NCI-H1417 treated with DMSO at 0.1 percent for 48 hours (cell line): ENCODE measurements at places on chromosomes 6 and 20.

- DNase-seq: no peak
These were observed 201.5 kb downstream of the FARS2 start for GRCh38 chr6:5462856-5463255.

GRCh38 chr6:53361549-53362031 is 12.8 kb upstream of the ELOVL5 start:
- no peak for DNase-seq

- no peak for DNase-seq
These were observed 75.0 kb upstream of the EZR start for GRCh38 chr6:158894193-158894592.

GRCh38 chr20:38386004-38386403 is 39.7 kb downstream of the LBP start:
- no peak for DNase-seq

DNA sequence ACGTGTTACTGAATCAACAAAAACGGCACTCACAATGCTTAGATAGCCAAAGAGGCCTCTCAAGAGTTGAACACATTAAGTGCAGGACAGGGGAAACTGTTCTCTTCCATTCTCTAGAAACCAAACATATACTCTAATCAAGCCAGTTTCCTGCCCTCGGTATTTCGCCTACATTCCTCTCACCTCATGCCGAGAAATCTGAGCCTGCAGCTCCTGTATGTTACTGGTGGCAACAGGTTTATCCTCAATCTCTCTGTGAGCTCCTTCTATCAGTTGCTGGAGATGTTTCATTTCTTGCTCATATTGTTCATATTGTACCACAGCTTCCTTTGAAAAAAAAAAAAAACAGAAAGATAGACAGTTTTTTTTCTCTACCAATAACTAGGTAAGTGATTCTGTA is 328.9 kb downstream of the SYNE1 start:
- no peak for DNase-seq

GRCh38 chr20:5080384-5080877 is 39.3 kb downstream of the PCNA start:
- DNase-seq: no peak

GRCh38 chr20:2794866-2795447 is 5.5 kb downstream of the CPXM1 start:
- DNase-seq: no peak

- DNase-seq: no peak
These were observed 28.8 kb upstream of the GMPR start for GRCh38 chr6:16209539-16209938.

DNA sequence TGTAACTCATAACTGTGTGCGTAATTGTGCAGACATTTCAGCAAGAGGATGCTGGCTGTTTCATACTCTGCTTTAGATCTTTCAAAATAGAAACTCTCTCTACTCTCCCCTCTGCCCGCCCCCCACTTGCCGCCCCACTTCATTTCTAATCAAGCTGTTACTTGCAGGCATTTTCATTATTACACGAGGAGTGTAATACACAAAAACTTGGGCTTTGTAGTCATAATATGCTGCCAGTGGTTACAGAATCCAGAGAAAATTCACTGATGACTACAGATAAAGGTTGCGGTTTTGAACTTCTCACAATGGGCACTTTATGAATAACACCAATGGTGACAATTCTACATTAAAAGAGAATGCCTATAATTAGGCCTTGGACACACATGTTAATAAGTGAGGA is 194.0 kb upstream of the POU3F2 start:
- no peak for DNase-seq

- DNase-seq: no peak
These were observed 3.4 kb downstream of the EYA4 start for GRCh38 chr6:133244519-133244918.

- no peak for DNase-seq
These were observed 133.2 kb downstream of the SLC16A10 start for GRCh38 chr6:111220383-111221031.

DNA sequence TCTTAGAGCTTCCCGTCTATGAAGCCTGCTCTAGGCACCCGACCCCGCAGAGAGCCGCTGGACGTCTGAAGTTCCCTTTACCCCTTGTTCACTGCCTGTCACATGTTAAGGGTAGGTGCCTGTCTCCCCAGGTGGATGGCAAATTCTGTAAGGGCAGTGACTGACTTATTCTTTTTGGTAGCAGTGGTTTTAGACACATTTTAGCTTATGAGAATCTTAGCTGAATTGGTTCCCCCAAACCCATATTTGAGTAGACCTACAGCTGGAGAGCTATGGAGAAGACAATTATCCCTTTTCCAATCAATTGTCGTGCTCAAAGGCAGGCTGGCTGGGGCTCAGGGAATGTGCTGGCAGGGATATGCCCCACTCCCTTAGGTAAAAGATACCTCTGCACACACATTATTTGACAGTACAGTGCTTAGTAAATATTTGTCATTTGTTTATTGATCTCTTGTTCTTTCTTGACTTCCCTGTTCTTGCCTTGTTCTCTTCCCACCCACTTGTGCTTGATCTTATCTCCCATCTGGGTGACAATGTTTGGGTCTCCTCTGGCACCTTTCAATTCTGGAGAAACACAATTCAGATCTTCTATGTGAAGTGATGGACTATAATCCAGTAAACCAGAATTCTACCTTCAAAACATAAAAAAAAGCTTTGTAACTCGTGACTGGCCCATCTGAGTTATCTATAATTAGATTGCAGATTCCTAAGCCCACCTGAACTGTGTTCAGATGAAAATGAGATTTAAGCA is 114.3 kb upstream of the SLC2A12 start:
- DNase-seq: no peak

GRCh38 chr6:116461331-116461931 is at the start of gene CALHM6:
TSS of gene CALHM6 (plus strand) at chr6:116461375. CDS start at chr6:116461930, 555 bp downstream.
- DNase-seq: no peak

DNA sequence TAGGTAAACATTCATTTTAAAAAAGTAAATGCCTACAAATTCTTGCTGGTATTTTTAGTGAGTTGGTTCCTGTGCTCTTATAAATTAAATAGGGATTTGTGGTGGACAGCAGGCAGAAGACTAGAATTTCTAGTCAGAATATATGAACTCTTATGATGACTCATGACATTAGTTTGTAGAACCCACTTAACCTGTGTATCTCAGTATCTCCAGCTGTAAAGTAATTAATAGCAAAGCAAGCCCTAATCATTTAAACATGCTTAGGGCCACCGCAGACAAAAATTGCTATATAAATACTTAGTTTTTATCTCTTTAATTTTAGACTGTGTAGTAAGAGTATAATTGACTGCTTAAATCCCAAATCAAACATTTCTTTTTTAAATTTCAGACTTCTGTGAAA is 2.4 kb downstream of the FAM135A start:
- DNase-seq: no peak

GRCh38 chr6:92688342-92688741 is 731.0 kb downstream of the EPHA7 start:
- DNase-seq: no peak

DNA sequence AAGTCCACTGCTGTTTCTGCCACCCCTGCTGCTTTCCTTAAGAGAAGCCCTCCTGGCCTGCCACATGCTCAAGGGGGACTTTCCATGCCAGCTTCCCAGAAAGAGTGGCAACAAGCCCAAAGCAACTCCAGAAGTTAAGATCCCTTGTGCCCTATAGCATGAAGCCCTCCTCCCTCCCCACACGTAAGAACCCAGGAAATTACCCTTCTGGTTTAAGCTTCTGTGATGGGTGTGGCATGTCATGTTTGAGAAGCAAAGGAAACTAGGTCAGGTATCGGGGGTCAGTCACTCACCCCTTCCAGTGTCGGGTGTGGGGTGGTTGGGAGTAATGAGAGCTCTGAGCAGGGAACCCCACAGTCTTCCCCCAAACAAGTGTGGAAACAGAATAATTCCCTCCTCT is 196.1 kb downstream of the LRFN2 start:
- no peak for DNase-seq

DNA sequence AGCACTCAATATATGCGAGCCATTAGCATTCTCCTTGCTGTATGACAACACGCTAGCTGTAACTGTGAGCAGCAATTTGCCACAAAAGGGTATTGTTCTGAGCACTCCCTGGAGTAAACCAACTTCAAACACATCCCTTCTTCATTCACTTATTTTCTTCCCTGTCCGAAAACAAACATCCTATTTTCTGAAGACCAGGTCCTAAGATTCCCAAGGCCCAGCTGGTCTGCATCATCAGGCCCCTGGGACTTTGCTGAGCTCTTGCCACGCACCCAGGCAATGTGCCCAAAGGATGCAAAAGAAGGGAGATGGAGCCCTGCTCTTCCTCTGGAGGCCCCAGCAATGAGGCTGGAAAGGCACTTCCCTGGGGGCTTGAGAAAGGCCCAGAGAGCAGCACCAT is 118.1 kb downstream of the PREX1 start:
- no peak for DNase-seq

GRCh38 chr20:44231193-44231592 is 15.9 kb upstream of the GDAP1L1 start:
- no peak for DNase-seq
